ENCODE measurements at places on chromosomes 1 and 21. TPM values are rescaled to one million over a fixed set of nuclear protein-coding genes. Genes with fewer than 3 reads are reported as not detected.
A peak's percentile ranks its signal among the peaks of the same experiment; 100 is the strongest.

- H3K36me3 ChIP-seq = no peaks in the 10 kb centered on the region
- peak overlapping the region; percentile 59 for H3K4me3 ChIP-seq
- peak overlapping the region; percentile 92 for H3K27ac ChIP-seq
- no peaks in the 10 kb centered on the region for H3K27me3 ChIP-seq
These were observed 185.8 kb downstream of the MRPL39 start for GRCh38 chr21:25421321-25422028.

- peak overlapping the region; percentile 96 for H3K27ac ChIP-seq
- peaks cover 92% of the 10 kb centered on the region for H3K4me1 ChIP-seq
These were observed 23.6 kb downstream of the SLAMF1 start for GRCh38 chr1:160623227-160623633.

DNA sequence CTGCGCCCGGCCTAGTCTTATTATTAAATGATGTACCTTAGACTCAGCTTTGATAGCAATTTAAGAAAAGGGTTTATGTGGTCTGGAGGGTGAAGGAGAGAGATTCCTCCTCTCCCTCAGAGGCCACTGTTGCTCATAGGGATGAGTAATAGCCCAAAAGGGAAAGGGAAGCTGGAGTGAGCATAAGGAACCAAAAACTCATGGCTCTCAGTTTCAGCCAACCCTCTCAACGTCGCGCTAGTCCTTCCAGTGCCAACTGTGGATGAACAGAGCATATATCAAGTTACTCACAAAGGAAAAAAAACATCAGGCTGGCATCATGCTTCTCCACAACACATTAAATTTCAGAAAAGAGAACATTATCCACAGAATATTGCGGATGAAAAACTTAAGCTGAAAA lies 8.3 kb upstream of the GPR89B start:
- DNase-seq = no peak
- H3K27ac ChIP-seq = no peak overlapping the region
- no peaks in the 10 kb centered on the region for H3K36me3 ChIP-seq
- peaks cover 6% of the 10 kb centered on the region for H3K27me3 ChIP-seq

- H3K36me3 ChIP-seq = peaks cover 2% of the 10 kb centered on the region
- H3K27me3 ChIP-seq = no peaks in the 10 kb centered on the region
- H3K27ac ChIP-seq = no peak overlapping the region
- no peak overlapping the region for H3K4me3 ChIP-seq
- no peak for DNase-seq
- no peaks in the 10 kb centered on the region for H3K4me1 ChIP-seq
These were observed 156.4 kb downstream of the OMA1 start for GRCh38 chr1:58390091-58390490.

The SPTA1 gene
- total RNA-seq = not detected

Measured in activated naive CD4-positive, alpha-beta T cell treated with anti-CD3 and anti-CD28 coated beads for 36 hours (primary cell).